Vein endothelial cell (primary cell): ENCODE measurements at places on chromosomes 16 and 17. TPM values are rescaled to one million over a fixed set of nuclear protein-coding genes. Genes with fewer than 3 reads are reported as not detected.

Gene ALDOA
- 719 and 1,079 TPM in 2 replicates for total RNA-seq

Gene P2RX1
- total RNA-seq: not detected in 2 replicates

Gene CA4
- total RNA-seq: 2.0 TPM in 1 of 2 replicates, not detected in the other

Gene CD68
- 5.5 and 7.5 TPM in 2 replicates for total RNA-seq

Gene OTOA
- total RNA-seq: under 0.01 and 0.29 TPM in 2 replicates

Gene CLEC10A
- 0.19 TPM in 1 of 2 replicates, not detected in the other for total RNA-seq

Gene HOXB7
- 14.4 and 17.9 TPM in 2 replicates for total RNA-seq

Gene PRDM7
- total RNA-seq: not detected in 2 replicates

Gene RAB37
- total RNA-seq: 0.33 and 0.67 TPM in 2 replicates

Gene GAN
- total RNA-seq: 12.4 and 15.4 TPM in 2 replicates

Gene LGALS9C
- total RNA-seq: not detected in 2 replicates

Gene PLXDC1
- not detected in 2 replicates for total RNA-seq
